ENCODE measurements at places on chromosomes 12 and 14.

DNA sequence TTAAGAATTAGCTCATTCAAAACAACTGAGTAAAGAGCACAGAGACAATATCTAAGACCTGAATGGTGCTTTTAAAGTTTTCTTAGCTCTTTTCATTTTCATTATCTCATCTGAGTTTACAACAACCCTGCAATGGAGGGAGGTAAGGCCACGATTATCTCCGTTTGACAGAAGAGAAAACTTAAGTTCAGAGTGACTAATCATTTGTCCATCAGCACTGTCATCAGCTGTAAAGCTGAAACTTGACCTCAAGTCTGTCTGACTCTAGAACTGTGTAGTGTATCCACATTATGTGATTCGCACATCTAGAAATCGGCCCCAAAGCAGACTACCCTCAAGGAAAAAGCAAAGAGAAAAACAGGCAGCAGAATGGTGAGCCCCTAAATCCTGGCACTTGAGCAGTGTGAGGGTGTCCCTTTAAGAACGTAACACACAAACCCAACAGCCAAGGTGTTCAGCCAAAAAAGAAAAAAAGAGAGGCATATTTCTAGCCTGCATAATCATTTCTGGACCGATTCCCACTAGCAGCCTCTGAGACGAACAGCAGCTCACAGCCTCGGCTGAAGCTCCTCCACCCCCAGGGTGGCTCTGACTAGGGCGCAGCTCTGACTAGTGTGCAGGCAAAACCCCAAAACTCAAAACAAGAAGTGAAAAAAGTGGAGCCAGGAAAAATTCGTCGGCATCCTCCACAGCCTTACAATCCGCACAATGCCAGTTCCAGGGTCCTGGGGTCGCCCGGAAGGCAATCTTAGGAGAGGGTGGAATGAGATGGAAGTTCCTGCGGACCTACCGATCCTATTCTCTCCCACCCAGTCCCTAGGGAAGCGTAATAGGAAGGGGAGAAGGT, 1.6 kb downstream of the STXBP6 start:
- no peak for DNase-seq

- no peak for DNase-seq
Measured at GRCh38 chr14:64531567-64531966, 9.0 kb upstream of the HSPA2 start.

GRCh38 chr12:23084236-23084995, 459.4 kb downstream of the ETNK1 start:
- peak; percentile 82 for DNase-seq

DNA sequence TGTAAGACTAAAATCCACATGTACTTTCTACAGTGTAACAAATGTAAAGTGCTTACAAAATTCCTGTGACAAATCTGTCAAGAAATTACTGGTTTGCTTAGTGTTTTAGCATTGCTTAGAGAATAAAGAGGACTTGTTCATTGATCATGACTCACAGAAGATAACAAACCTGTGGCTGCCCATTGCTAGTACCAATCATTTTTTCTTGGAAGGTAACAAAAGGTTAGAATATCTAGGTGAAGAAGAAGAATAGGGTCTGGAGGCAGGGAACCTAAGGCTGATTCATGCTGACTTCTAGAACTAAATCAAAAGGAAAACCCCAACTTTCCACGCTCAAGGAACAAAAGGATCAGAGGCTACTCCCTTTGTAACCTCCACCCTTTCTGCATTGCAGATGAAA, 232.7 kb upstream of the ABCD2 start:
- DNase-seq = no peak

DNA sequence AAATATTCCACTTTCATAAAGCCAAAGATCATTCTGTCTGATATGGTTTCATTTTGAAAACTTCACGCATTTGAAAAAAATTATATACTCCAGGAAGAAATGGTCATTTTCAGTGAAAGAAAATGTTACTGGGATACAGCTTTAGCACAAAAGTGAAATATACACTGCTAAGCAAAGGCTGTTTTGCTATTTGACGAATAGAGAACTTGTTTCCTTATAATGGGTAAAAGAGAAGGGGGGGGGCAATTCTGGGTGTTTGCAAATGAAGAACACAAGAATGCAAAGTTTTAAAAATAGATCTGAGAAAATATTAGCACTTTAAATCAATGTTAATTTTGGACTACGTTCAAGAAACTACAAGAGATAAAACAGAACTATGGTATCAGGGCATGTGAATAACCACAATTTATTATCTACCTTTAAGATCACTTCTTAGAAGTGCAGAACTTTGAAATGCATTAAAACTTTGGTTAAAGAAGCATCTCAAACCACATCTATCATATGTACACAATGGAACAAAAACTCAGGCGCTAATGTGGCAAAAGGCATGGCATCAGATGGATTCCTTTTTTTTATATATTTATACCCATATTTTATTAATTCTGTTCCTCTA, 51.1 kb downstream of the EFCAB11 start:
- DNase-seq = no peak

DNA sequence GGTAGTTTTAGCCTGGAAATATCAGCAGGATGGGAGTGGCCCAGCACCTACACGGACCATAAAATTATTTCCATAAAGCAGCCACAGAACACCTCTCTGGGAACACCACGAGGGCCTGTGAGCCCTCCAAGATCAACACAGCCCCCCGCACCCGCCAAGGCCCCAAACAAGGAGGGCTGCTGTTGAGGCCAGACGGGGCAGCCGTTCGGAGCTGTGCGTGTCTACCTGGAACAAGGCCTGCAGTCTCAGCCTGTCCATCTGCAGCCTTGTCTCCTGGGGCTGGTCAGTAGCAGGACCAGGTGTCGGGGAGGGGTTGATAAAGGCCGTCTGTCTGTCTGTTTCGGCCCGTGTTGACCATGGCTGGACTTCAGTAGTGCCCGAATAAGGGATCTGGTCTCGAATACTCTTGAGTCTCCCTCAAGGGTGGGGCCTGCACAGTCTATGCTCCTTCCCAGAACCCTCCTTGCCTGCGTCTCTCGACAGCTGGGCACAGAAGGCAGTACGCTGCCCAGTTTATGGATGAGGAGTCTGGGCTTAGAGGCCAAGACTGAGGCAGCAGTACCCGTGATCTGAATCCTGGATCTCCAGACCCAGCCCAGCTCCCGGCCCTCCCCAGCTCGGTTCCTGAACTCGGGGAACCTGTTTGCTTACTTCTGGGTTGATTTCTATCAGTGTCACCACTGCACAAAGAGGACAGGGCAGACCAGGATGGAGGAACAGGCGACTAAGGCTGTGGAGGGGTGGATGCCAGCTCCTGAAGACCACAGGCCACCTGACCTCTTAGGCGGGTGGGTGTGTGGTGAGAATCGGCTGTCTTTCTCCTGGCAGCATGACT, 23.1 kb upstream of the DLK1 start:
- DNase-seq = no peak

GRCh38 chr14:100192250-100192671, 32.8 kb upstream of the DEGS2 start:
- no peak for DNase-seq

DNA sequence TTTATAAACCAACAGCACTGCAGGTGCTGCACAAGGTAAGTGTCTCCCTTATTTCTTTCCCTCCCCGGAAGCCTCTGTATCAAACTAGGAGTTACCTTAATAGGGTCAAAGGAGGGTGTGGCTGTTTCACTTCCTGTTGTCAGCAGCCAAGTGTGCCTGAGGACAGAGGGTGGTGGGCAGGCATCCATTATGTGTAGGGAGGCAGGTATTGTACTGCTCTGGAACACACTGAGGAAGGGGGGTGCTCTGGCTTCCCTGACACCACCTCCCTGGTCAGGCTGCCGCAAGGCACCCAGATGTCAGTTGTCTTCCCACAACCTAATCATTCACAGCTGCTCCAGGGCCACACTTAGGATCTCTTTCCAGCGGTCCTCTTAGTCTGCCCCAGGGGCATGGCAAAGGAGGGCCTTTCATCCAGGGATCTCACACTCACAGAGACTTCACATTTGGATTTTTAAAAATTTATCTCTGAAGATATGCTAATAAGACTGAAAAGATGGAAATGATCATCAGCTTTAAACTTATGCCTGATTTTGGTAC, 132.0 kb upstream of the ARHGAP5 start:
- DNase-seq = no peak

Measured in NCI-H1105 (cell line).